Breast epithelium (tissue), 4 donors: ENCODE measurements at places on chromosomes 16 and 17. TPM values are rescaled to one million over a fixed set of nuclear protein-coding genes. Genes with fewer than 3 reads are reported as not detected.

The AP1G1 gene
- 95.7 TPM for total RNA-seq

The TAT gene
- 566 TPM for total RNA-seq

The PRAC1 gene
- total RNA-seq = not detected

The KRTAP4-3 gene
- not detected for total RNA-seq

The TTC19 gene
- 111 TPM for total RNA-seq

The CES1 gene
- total RNA-seq = 128 TPM

The MPP3 gene
- 26.2 TPM for total RNA-seq

The SP2 gene
- 9.8 TPM for total RNA-seq

The NPW gene
- not detected for total RNA-seq

The PABPN1L gene
- not detected for total RNA-seq

The UMOD gene
- total RNA-seq = not detected

The KRT222 gene
- total RNA-seq = 0.80 TPM

The SGSM2 gene
- total RNA-seq = 85.5 TPM

The MT4 gene
- total RNA-seq = not detected

The FNDC8 gene
- not detected for total RNA-seq

The ZACN gene
- not detected for total RNA-seq

The TMEM235 gene
- not detected for total RNA-seq

The ADORA2B gene
- 5.6 TPM for total RNA-seq

The RNF227 gene
- total RNA-seq = 4.6 TPM

The TP53TG3D gene
- total RNA-seq = 1.6 TPM

The BICDL2 gene
- 50.1 TPM for total RNA-seq

The IRX5 gene
- total RNA-seq = 59.0 TPM

The C1QTNF1 gene
- total RNA-seq = 54.0 TPM

The PERCC1 gene
- total RNA-seq = not detected

The CD300LB gene
- 0.88 TPM for total RNA-seq

The TLCD2 gene
- total RNA-seq = 3.7 TPM

The SRCIN1 gene
- 4.2 TPM for total RNA-seq

The GUCY2D gene
- 0.15 TPM for total RNA-seq

The KRT40 gene
- total RNA-seq = 0.29 TPM

The NPIPA3 gene
- total RNA-seq = not detected

The KRTAP2-2 gene
- total RNA-seq = not detected

The KRT39 gene
- not detected for total RNA-seq

The GPR179 gene
- under 0.01 TPM for total RNA-seq

The RAB11FIP4 gene
- 1.9 TPM for total RNA-seq

The DPEP2NB gene
- not detected for total RNA-seq

The MYH11 gene
- 144 TPM for total RNA-seq

The CSH2 gene
- not detected for total RNA-seq

The KCNH6 gene
- not detected for total RNA-seq

The COG4 gene
- 46.1 TPM for total RNA-seq

The CD79B gene
- total RNA-seq = 3.4 TPM

The KRTAP9-4 gene
- not detected for total RNA-seq
